ENCODE measurements at places on chromosomes 1 and 21. TPM values are rescaled to one million over a fixed set of nuclear protein-coding genes. Genes with fewer than 3 reads are reported as not detected.

GRCh38 chr1:229714306-229714705 is 88.3 kb downstream of the URB2 start:
- no peak for DNase-seq
- H3K4me1 ChIP-seq, result peaks cover 10% of the 10 kb centered on the region
- no peaks in the 10 kb centered on the region for H3K27me3 ChIP-seq

Gene KCNE1
- total RNA-seq, result 0.78 TPM

Gene LENEP
- 0.46 TPM for total RNA-seq

Gene ZFP69
- 2.2 TPM for total RNA-seq

DNA sequence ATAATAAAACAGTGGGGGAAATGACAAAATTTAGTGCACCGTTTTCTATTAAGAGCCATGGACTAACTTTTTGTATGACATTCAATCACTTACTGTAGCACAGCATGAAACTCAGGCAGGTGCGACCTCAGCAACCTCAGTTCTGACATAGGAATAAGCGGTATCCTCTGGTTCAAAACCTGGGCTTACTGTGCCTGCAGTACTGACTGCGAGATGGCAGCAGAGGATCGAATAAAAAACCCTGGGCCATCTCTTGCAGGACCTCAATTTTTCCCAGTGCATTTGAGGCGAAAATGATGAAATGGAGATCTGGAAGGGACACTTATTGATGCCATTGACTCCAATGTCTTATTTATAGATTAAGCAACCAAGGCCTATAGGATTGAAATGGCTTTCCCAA is 214.7 kb downstream of the ADGRL2 start:
- peaks cover 2% of the 10 kb centered on the region for H3K27me3 ChIP-seq
- no peak overlapping the region for H3K27ac ChIP-seq
- peaks cover 4% of the 10 kb centered on the region for H3K36me3 ChIP-seq
- H3K4me3 ChIP-seq, result no peak overlapping the region
- H3K4me1 ChIP-seq, result no peaks in the 10 kb centered on the region

Gene LCE3E
- total RNA-seq, result not detected

DNA sequence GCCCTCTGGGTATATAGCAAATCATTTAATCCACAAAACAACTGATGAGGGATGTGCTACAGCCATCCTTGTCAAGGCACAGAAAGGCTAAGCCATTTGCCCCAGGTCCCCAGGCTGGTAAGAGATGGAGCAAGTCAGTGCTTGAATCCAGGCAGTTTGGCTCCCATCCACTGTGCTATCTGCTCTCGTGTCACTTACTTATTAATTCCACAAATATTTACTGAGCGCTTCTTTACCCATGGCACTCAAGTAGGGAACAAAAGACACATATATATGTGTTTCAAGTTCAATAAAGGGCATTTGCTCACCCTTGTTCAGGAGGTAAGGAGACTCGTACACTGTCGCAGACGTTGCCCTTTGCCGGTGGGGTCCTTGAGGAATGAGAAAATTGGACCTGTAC is 38.6 kb upstream of the MPZL1 start:
- no peaks in the 10 kb centered on the region for H3K4me1 ChIP-seq
- H3K4me3 ChIP-seq, result no peak overlapping the region
- no peak for DNase-seq

Gene DMRTA2
- not detected for total RNA-seq

DNA sequence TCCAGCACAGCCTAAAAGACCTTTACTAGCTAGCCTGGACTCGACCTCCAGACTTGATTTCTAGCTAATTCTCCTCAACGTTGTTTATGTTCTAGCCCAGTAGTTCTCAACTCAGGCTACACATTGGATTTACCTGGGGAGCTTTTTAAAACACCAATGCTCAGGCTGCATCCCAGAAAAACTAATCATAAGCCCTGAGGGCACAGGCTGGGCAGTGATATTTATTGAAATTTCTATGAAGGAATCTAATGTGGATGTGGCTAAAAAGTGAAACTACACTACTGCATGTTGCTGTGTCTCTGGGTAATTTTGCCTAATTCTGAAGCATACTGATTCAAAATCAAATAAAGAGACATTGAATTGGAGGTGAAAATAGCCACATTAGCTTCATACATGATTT is 479.4 kb downstream of the KCNT2 start:
- H3K4me3 ChIP-seq, result no peak overlapping the region
- H3K27me3 ChIP-seq, result no peaks in the 10 kb centered on the region
- H3K27ac ChIP-seq, result no peak overlapping the region
- no peak for DNase-seq
- no peaks in the 10 kb centered on the region for H3K4me1 ChIP-seq

Gene TAGLN2
- total RNA-seq, result 747 TPM

Gene ZNF648
- not detected for total RNA-seq

DNA sequence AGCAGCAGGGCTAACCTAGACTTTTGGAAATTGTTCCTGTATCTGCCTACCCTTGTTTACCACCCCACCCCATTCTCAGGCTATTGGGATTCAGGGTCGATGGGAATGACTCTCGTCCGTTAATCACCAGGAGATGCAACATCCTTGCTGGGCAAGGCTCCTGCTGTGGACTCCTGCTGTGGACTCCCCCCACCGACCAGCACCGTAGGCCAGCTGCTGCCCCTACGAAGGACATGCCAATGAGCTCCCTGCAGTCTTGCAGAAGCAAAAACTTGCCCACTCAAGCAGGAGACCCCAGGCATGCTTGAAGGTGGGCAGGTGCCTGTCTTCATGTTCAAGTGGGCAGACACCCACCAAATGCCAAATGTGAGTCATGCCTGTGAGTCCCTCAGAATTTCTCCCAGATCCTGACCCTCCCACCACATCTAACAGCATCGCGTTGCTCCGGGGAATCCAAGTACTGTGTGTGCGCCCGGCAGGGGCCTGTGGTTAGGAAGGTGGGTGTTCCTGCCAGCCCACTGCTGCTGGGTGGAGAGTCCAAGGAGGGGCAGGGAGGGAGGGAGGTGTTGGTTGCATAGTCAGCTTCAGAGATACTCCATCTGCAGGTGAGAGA is 41.7 kb upstream of the SOX13 start:
- H3K27me3 ChIP-seq, result peaks cover 12% of the 10 kb centered on the region
- no peak overlapping the region for H3K27ac ChIP-seq
- H3K4me3 ChIP-seq, result no peak overlapping the region

GRCh38 chr21:14741256-14741655 is 195.1 kb upstream of the SAMSN1 start:
- no peak for DNase-seq
- no peak overlapping the region for H3K4me3 ChIP-seq
- H3K4me1 ChIP-seq, result no peaks in the 10 kb centered on the region
- no peaks in the 10 kb centered on the region for H3K36me3 ChIP-seq

DNA sequence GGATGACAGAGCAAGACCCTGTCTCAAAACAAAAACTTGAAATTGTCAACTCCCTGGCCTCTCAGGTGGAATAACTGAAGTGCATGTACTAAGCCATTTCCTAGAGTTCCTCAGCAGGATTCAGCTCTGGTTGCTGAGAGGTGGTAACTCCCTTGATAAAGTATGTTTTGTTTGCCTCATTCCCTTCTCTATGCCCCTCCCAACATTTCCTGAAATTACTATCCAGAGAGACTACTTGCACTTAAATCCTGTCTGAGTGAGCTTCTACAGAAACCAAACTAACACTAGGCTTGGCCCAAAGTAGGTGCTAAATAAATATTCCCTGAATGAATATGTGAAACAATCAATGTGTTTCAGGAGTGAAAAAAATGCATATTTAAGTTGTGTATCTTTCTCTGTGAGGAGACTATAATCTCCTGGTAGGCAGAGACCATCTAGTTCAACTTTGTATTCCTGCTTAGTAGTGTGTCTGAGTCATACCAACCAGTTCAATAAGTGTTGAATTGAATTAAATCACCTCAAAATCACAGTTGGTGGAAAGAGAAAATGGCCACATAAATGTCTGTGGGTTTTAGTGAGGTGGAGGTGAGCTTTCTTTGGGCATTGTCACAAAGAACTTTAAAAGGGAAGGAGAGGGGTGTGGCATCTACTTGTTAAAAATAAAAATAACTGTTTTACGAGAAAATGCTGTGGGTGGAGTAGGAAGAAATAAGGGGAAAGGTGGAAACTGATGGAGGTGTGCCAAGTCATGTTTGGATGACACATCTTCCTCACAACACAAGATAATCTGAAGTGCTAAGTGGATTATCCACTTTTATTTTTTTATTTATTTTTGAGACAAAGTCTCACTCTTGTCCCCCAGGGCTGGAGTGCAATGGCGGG is 12.6 kb downstream of the RIMKLA start:
- no peaks in the 10 kb centered on the region for H3K36me3 ChIP-seq
- no peaks in the 10 kb centered on the region for H3K4me1 ChIP-seq
- DNase-seq, result no peak
- H3K27ac ChIP-seq, result no peak overlapping the region
- H3K4me3 ChIP-seq, result no peak overlapping the region

DNA sequence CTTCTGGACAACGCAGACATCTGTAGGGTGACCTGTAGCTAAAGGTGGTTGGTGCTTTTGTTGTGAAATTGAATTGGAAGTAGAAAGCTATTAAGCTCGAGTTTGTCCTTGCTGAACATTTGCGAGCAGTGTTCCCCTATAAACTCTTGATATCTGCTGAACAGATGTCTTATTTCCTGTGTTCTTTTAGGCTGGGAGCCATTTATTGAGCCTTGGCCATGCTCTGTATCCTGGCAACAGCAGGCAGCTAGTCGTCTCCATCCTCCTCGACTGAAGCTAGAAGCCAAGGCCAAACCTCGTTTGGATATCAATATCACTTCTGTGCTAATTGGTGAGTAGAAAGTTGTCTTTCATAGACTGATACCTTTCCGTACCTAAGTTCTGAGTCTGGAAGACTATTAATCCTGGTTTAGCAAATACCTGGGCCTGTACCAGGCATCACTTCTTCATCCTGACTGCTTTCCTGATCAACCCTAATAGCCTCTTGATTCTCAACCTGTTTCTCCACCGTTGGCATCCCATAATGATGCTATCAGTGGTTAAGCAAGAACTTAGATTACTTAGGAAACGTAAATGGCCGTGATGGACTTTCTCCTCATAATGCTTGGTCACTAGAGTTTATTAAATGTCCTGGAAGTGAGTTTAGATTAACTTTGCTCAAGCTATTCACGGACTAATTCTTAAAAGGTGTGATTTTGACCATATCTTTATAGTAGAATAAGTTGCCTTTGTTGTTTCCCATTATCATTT is 103.4 kb downstream of the VPS13D start:
- H3K4me1 ChIP-seq, result no peaks in the 10 kb centered on the region
- no peak for DNase-seq
- H3K36me3 ChIP-seq, result peaks cover 32% of the 10 kb centered on the region
- H3K4me3 ChIP-seq, result no peak overlapping the region
- no peak overlapping the region for H3K27ac ChIP-seq

- H3K4me3 ChIP-seq, result peak overlapping the region; percentile 76
- peaks cover 10% of the 10 kb centered on the region for H3K4me1 ChIP-seq
- H3K36me3 ChIP-seq, result no peaks in the 10 kb centered on the region
- DNase-seq, result peak; percentile 51
- H3K27ac ChIP-seq, result no peak overlapping the region
- peaks cover 11% of the 10 kb centered on the region for H3K27me3 ChIP-seq
Observed at GRCh38 chr1:176897350-176898236, 266.9 kb downstream of the ASTN1 start.

DNA sequence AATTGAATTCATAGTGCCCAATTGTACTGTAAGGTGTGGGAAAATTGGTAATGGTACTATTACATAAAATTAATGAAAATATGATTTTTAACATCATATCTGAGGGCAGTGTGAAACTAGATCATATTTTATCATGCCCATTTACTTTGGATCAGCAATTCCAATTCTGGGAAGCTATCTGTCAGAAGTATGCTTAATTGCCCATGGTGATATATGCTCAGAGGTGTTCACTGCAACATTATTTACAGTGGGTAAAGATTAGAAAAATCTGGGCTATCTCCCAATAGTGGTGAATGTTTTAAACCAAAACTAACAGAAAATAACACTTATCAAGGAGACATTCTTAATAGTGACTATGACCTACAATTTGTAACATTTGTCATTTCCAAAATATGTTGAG is 1260.0 kb downstream of the BRINP3 start:
- no peaks in the 10 kb centered on the region for H3K36me3 ChIP-seq
- H3K27ac ChIP-seq, result no peak overlapping the region
- H3K4me3 ChIP-seq, result no peak overlapping the region

DNA sequence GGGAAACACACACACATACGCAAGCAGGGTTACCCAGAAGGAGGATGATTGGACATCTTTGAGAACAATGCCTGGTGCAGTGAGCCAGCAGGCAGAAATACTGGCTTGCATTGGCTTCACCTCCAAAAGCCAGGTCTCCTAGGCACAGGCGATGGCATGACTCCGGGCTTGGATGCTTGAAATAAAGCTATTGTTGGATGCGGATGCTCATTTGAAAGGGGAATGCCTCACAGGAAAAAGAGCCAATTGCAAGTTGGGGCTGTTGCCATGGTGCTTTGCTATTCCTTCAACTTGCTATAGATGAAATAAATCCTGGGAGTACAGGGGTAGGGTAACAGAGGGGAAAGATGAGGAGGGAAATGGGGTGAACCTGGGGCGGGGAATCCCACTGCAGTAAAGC is 180.7 kb upstream of the SGIP1 start:
- peaks cover 59% of the 10 kb centered on the region for H3K36me3 ChIP-seq
- peaks cover 13% of the 10 kb centered on the region for H3K27me3 ChIP-seq
- H3K4me3 ChIP-seq, result peak overlapping the region; percentile 65
- DNase-seq, result no peak

- peaks cover 52% of the 10 kb centered on the region for H3K4me1 ChIP-seq
- no peak for DNase-seq
- no peaks in the 10 kb centered on the region for H3K36me3 ChIP-seq
- no peaks in the 10 kb centered on the region for H3K27me3 ChIP-seq
- peak overlapping the region; percentile 7 for H3K27ac ChIP-seq
Observed at GRCh38 chr1:204081164-204081790, 8.4 kb downstream of the SOX13 start.

GRCh38 chr1:2861143-2861987 is 59.9 kb upstream of the TTC34 start:
- no peaks in the 10 kb centered on the region for H3K36me3 ChIP-seq
- DNase-seq, result no peak
- no peaks in the 10 kb centered on the region for H3K4me1 ChIP-seq

DNA sequence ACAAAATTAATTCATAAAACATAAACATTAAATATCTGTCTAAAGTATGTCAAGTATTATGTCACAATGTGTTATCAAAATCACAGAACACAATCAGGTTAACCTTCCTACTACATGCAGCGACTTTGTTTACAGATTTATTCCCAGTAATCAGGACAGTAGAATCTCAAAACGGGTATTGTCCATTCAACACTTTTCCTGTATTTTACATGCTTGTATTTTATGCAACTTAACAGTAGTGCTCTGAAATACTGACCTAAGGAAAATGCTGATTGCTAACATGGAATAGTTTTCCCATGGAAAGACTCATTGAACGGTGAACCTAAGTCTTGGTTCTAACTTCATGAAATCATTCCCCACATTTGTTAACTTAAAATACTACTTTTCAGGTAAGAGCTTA is 2.3 kb downstream of the SERBP1 start:
- H3K27ac ChIP-seq, result no peak overlapping the region
- H3K4me1 ChIP-seq, result peaks cover 55% of the 10 kb centered on the region
- H3K27me3 ChIP-seq, result peaks cover 2% of the 10 kb centered on the region
- peak overlapping the region; percentile 97 for H3K4me3 ChIP-seq
- H3K36me3 ChIP-seq, result peaks cover 61% of the 10 kb centered on the region

All from HFFc6 (cell line).